Esophagus muscularis mucosa (tissue), 4 donors: ENCODE measurements at places on chromosomes 6 and 20. TPM values are rescaled to one million over a fixed set of nuclear protein-coding genes. Genes with fewer than 3 reads are reported as not detected.

The OOEP gene
- total RNA-seq = not detected

- H3K36me3 ChIP-seq = no peaks in the 10 kb centered on the region
- peaks cover 12% of the 10 kb centered on the region for H3K27me3 ChIP-seq
- H3K4me1 ChIP-seq = no peaks in the 10 kb centered on the region
- no peak overlapping the region for H3K27ac ChIP-seq
- peak; percentile 55 for DNase-seq
Observed at GRCh38 chr20:54195483-54196472, 12.1 kb upstream of the PFDN4 start.

- H3K4me1 ChIP-seq = no peaks in the 10 kb centered on the region
- H3K27me3 ChIP-seq = no peaks in the 10 kb centered on the region
- H3K27ac ChIP-seq = no peak overlapping the region
- DNase-seq = no peak
- H3K36me3 ChIP-seq = no peaks in the 10 kb centered on the region
Observed at GRCh38 chr6:1082285-1082935, 229.5 kb upstream of the FOXQ1 start.

The GTPBP2 gene
- total RNA-seq = 30.6 TPM

DNA sequence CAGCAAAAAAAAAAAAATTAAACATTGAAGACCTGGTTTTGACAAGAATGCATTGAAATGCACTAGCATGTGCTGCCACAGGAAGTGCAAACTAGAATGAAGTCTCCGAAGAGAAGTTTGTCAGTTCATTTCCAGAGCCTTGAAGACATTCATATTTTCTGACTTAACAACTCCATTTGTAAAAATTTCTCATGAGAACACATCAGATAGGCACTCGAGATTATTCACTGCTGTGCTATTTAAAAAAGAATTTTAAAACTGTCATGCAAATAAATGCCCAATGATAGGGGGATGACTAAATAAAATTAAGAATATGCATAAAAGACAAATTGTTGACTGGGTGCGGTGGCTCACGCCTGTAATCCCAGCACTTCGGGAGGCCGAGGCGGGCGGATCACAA lies 394.6 kb upstream of the JARID2 start:
- H3K27me3 ChIP-seq = no peaks in the 10 kb centered on the region
- no peak overlapping the region for H3K4me3 ChIP-seq
- H3K27ac ChIP-seq = no peak overlapping the region
- no peaks in the 10 kb centered on the region for H3K36me3 ChIP-seq

- no peaks in the 10 kb centered on the region for H3K36me3 ChIP-seq
- H3K4me3 ChIP-seq = no peak overlapping the region
- H3K4me1 ChIP-seq = no peaks in the 10 kb centered on the region
- no peak for DNase-seq
Observed at GRCh38 chr6:10901770-10902169, 14.9 kb downstream of the SYCP2L start.

The ENPP4 gene
- 19.0 TPM for total RNA-seq
